Astrocyte of the spinal cord (primary cell): ENCODE measurements at places on chromosomes 7 and 10.

- no peak for DNase-seq
Measured at GRCh38 chr7:130401101-130401500, 20.8 kb downstream of the CPA1 start.

DNA sequence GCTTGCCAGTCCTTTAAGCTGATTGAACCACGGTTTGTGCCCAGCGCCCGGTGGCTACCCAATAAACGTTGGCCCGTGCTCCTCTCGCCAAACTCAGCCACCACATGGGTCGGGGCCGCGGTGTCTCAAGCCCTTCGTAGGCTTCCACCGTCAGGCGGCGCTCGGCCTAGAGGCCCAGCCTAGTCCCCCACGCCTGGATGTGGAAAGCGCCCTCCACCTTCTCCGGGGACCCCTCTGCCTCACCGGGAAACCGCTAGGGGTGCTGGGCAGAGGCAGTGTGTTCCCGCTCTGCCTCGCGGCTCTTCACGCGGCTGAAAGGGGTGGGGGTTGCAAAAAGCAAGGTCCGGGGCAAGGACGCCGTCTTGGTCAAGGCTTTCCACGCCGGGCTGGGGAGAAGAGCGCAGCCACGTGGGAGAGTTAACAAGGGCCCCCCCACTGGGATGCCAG, 29.8 kb downstream of the LEP start:
- no peak for DNase-seq

GRCh38 chr7:34928052-34928451, 109.2 kb downstream of the DPY19L1 start:
- DNase-seq = peak; percentile 13

DNA sequence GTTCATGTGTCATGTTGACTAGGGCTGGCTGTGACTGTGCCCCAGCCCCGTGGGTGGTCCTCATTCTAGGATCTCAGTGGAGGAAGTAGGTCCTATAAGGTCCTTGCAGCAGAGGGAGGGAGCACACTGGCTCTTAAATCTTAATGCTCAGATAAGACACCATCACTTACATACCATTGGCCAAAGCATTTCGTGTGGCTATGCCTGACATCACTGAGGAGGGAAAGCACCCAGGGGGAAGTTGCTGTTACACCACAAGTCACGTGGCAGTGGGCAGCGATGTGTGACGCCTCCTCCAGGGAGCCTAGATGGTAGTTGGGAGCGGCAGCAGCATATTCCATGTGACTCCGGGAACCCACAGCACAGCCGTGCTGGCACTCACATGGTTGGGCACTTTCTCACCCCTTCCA, 224.7 kb upstream of the SH2B2 start:
- DNase-seq = no peak

DNA sequence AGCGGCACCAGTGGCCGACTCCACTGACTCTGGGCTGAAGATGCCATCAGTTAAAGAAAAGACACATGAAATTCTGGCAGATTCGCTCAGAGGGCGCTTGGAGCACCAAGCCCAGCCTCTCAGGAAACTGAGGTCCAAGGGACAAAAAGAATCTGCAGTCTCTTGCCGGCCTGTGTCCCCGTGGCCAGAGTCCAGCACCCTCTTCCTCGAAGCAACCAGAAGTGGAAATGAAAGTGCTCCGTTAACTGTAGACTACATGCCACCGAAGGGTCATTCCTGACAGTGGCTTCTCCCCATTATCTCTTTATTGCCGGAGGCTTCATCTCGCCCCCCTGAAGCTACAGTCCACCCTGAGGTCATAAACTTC, 1.0 kb upstream of the CHST15 start:
- DNase-seq = no peak

DNA sequence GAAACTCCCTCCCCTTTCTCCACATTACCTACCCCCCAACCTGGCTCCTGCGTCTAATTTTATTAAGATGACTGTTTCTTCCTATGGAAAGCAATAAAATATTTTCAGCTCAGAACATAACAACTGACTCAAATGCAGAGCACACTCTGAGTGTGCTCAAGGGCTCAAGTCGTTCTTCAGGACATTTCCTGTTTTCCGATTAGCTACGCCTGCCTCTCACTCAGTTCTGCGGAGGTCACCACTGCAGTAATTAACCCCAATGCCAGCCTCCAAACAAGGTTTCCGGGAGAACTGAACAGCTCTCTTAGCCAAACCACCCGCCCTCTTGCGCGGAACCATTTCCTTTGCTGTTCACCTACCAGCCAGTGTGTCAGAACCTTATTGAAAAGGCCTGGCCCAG, 19.3 kb downstream of the MYOF start:
- DNase-seq = peak; percentile 79

DNA sequence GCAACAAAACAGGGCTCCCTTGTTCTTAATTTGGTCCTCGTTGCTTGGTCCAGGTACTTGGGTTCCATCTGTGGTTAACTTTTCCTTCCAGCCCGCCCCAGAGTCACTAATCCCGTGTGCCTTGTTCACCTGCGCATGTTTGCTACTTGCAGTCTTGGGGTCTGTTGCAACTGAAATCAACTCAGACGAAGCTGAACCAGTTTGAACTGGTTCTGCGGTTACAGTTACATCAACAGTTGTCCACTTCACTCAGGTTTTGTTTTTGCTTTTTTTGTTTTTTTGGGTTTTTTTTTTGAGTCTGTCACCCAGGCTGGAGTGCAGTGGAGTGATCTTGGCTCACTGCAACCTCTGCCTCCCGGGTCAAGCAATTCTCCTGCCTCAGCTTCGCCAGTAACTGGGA, 34.7 kb downstream of the TRRAP start:
- DNase-seq = no peak

- no peak for DNase-seq
Measured at GRCh38 chr10:1465993-1466764, 271.1 kb downstream of the ADARB2 start.

- DNase-seq = no peak
Measured at GRCh38 chr7:82110146-82110840, 333.3 kb downstream of the CACNA2D1 start.

DNA sequence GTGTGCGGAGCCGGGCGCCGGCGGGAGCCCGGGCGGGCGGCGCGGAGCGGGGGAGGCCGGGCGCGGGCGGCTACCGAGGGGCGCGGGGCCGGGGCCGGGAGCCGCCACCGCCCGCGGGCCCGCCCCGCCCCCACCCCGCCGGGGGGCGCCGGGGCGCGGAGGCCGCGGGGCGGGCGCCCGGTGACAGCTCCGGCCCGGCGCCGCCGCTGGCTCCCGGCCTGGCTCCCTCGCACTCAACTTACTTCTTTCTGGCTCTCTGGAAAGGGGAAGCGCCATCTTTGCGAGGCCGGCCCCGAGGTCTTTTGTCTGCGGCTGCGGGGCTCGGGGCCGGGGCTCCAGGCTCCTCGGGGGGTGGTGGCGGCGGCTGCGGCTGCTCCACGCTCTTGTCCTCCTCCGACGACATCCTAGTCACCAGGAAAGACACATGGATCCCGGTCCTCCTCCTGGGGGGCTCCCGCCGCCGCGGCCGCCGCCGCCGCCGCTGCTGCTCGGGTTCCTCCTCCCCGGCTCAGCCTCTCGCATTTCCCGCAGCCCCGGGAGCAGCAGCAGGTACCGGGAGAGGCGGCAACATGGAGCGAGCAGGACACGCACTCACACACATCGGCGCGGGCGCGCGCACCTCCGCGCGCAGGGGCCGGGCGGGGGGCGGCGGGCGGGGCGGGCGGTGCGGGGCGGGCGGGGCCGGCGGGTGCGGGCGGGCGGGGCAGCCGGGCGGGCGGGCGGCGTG, at the start of gene KMT2C:
TSS of gene KMT2C (minus strand) at position 620 of the 727 bp plus-strand sequence. CDS start at position 403, 217 bp downstream.
- peak; percentile 40 for DNase-seq

DNA sequence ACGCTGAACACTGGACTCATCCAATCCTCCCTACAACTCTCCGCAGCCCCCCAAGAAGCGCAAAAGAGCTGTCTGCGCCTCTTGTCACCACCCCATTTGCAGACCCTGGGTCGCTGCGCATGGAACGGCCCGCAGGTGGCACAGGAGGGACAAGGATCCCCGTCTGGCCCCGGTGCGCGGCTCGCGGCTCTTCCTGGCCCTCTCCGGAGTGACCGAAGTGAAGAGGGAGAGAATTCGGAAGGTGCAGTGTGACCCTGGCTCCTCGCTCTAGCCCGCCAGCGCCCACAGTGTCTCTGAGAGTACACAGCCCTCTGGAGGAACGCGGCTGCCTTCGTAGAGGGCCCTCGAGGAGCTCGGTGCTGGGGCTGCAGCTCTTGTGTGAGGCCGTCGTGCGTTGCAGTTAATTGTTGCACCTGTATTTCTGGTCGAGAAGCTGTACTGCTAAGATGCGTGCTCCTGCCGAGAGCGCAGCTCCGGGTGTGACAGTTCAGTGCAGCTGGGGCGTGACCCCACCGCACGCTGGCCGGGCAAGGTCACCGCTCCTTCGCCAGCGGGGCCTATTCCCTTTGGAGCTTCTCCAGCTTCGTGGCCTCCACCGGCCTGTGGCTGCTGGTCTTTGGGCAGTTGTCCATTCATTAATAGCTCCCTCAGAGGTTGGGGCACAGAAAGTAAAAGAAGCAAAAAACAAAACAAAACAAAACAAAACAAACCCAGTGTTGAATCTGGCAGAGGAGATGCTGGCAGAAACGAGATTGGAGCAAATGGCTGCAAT, 119.0 kb downstream of the SEC23IP start:
- no peak for DNase-seq

DNA sequence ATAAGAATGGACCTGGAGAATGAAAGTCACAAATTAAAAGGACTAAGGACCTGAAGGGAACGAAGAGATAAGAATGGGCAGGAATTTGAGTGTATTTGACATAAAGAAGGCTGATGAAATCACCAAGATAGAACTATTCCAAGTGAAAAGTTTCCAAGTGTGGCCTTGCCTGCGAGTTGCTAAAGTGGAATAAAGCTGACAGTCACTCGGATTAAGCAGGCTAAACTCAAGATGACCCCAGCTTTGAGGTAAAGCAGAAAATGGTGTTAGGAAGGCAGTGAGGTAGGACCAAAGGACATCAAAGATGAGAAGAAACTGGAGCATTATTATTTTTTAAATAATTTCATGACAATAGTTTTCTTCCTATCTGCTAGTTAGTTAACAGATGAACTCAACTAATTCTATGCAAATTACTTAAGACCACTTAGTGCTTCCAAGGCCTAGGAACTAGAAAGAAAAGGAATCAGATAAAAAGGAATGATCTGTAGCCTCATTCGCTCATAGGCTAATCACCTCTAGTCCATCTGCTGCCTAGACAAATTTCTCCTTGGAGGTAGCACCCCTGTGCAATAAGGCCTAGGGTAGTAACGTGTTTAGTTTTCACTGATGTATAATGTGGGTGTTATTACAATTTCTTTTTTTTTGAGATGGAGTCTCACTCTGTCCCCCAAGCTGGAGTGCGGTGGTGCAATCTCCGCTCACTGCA, 34.5 kb downstream of the EZH2 start:
- DNase-seq = no peak

- DNase-seq = peak; percentile 42
Measured at GRCh38 chr7:143300959-143301935, 13.1 kb downstream of the CASP2 start.
